ENCODE measurements at places on chromosomes 3 and 15. TPM values are rescaled to one million over a fixed set of nuclear protein-coding genes. Genes with fewer than 3 reads are reported as not detected.

DNA sequence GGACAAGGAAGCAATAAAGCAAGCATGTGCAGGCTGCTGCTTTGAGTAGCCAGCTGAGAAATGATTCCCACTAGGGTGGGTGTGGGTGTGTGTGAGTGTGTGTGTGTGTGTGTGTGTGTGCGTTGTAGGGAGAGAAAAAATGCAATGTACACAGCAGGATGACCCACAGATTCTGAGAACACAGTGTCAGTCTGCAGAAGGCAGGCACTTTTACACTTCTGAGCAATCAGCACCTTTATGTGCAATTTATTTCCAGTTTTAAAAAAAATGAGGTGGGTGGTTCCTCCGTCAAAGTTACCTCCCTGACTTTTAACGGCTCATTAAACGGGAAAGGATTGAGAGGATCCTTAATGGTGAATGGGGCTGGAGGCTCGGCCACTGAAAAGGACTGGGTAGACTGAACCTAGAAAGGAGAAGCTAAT is 38.5 kb upstream of the LIPC start:
- no peaks in the 10 kb centered on the region for H3K36me3 ChIP-seq
- no peak overlapping the region for H3K27ac ChIP-seq
- no peaks in the 10 kb centered on the region for H3K4me1 ChIP-seq

DNA sequence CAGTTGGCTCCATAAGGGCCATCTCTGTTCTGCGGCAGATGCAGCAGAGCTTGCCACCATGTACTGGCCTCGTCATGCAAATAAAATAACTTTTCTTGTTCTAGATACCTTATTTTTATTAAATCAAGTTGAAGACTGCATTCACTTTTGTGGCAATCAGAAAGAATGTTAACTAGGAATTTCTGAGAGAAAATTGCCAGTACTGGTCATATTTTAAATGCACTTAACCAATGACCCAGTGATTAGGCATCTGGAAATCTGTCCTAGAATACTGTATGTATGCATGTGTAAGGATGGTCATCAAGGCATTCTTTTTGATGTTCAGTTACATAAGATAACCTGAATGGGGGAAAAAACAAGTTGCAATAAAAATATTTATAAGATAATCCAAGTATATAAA is 34.2 kb upstream of the CSPG5 start:
- peak overlapping the region; percentile 51 for H3K27ac ChIP-seq
- H3K27me3 ChIP-seq = no peaks in the 10 kb centered on the region
- DNase-seq = no peak
- H3K36me3 ChIP-seq = no peaks in the 10 kb centered on the region
- no peak overlapping the region for H3K4me3 ChIP-seq

DNA sequence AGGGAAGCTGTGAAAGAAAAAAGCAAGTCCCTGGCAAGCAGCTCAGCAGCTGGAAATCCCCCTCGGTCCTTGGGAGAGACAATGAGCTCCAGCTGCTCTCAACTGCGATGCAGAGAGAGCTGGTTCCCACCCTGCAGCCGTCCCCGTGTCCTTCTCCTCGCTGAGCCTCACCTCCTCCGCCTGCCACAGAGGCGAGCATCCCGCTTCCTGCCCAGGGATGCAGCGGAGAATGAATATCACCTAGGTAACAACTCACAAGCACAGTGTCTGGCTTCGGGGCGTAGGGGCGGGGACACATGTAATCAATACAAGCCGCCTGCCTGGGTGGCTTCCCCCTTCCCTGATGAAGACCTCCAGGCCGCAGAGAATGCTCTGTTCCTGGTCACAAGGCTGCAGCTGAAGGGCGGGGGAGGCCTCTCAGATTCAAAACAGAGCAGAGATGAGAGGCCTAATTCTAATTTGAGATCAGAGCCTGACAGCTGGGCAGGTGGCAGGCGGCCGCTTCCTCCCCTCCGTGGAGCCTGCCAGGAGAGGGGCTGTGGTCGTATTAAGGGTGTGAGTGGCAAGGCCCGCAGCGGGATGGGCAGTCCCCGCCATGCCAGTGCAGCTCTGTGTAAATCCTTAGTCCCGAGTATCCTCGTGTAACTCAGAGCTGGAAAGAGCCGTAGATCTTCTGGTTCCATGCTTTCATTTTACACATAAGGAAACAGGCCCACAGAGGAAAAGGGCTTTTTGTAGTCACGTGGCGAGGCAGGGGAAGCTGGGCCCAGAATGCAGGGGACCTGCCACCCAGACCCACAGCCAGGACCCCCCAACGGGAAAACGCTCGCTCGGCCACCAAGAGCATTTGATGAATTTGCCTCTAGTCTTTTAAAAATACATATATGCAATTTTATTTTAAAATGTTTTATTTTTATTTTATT is 24.3 kb downstream of the ZDHHC19 start:
- H3K4me1 ChIP-seq = peaks cover 7% of the 10 kb centered on the region
- peak overlapping the region; percentile 20 for H3K4me3 ChIP-seq
- no peaks in the 10 kb centered on the region for H3K27me3 ChIP-seq
- H3K36me3 ChIP-seq = no peaks in the 10 kb centered on the region

DNA sequence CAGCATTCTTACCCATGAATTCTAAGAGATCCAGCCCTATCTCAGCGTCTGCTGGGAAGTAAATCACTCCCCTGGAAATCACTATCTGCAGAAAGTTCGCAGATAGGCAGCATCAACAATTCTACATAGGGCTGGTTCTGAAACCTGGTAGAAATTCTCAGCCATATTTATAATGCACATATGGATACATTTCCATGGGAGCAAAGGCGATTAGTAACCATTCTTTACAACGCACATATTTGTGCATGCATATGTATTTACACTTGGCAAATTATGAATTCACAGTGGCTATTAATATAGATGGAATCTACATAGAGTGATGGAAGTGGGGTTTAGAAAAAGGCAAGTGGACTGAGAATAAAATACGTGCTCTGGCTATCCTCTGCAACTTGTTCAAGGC is 128.0 kb upstream of the FOXB1 start:
- H3K36me3 ChIP-seq = no peaks in the 10 kb centered on the region
- peaks cover 24% of the 10 kb centered on the region for H3K27me3 ChIP-seq
- no peaks in the 10 kb centered on the region for H3K4me1 ChIP-seq
- no peak overlapping the region for H3K4me3 ChIP-seq

DNA sequence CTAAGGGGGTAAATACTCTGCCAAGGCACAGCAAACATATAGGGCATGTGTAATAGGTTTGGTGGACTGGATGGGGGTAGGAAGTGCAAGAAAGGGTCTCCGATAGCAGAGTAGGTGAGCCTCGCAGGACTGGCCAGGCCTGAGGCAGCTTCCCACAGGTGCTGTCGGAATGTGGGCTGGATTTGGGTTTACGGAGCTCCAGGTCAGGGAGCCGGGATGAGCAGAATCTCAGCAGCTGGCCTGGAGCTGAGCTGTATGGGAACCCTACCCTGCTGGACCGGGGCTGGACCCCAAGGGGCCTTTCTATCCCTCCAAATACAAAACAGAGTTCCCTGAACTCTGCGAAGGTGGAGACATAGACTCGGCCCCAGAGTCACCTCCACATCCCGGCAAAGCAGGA is 15.0 kb downstream of the KLF15 start:
- H3K4me3 ChIP-seq = no peak overlapping the region
- DNase-seq = no peak
- H3K27me3 ChIP-seq = no peaks in the 10 kb centered on the region
- H3K27ac ChIP-seq = peak overlapping the region; percentile 30
- no peaks in the 10 kb centered on the region for H3K36me3 ChIP-seq

- no peaks in the 10 kb centered on the region for H3K27me3 ChIP-seq
- DNase-seq = no peak
- H3K4me3 ChIP-seq = no peak overlapping the region
- peak overlapping the region; percentile 69 for H3K27ac ChIP-seq
- no peaks in the 10 kb centered on the region for H3K36me3 ChIP-seq
These were observed 222.7 kb downstream of the XXYLT1 start for GRCh38 chr3:195048059-195048905.

DNA sequence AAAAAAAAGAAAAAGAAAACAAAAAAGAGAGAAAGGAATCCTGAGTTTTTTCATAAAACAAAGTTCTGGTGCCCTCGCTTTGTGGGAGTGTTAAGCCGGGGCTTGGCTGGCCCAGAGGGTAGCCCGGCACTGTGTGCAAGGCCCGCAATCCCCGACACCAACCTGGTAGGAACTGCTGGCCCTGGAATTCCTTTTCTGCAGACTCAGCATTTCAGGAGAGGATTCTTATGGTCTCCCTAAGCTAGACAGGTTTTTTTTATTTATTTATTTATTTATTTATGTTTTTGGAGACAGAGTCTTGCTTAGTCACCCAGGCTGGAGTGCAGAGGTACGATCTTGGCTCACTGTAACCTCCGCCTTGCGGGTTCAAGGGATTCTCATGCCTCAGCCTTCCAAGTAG is 238.8 kb downstream of the PDCD6IP start:
- no peak for DNase-seq
- no peak overlapping the region for H3K4me3 ChIP-seq
- H3K27me3 ChIP-seq = no peaks in the 10 kb centered on the region
- no peaks in the 10 kb centered on the region for H3K4me1 ChIP-seq
- no peak overlapping the region for H3K27ac ChIP-seq

DNA sequence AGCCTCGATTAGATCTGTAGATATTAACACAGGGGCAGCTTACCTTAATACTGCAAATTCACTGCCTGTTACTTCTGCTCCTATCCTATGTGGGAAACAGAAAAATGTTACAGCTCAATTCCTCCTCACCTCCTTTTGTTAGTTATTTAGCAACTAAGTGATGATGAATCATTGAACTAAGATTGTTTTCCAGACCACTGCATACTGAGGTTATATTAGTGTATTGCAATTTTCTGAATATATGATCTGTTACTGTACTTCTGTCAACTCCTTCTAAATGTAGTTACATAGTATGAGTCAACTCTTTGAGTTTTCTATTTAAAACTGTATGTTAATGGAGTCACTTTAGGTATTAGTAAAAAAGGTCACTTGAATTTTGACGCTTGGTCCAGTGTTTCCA is 331.5 kb upstream of the SLCO3A1 start:
- H3K36me3 ChIP-seq = no peaks in the 10 kb centered on the region
- H3K4me1 ChIP-seq = no peaks in the 10 kb centered on the region
- H3K4me3 ChIP-seq = no peak overlapping the region
- DNase-seq = no peak

DNA sequence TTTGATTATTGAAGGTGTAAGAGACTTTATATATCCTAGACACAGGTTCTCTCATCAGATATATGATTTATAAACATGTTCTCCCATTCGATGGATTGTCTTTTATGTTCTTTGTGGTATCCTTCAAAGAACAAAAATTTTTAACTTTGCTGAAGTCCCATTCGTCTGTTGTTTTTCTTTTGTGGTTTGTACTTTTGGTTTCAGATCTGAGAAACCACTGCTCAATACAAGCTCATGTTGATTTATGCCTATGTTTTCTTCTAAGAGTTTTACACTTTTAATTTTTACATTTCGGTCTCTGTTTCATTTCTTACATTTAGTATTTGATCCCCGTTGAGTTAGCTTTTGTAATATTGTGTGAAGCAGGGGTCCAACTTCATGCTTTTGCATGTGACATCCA is 103.3 kb upstream of the SPRED1 start:
- no peaks in the 10 kb centered on the region for H3K27me3 ChIP-seq
- H3K4me3 ChIP-seq = no peak overlapping the region
- no peak for DNase-seq
- H3K36me3 ChIP-seq = no peaks in the 10 kb centered on the region
- no peaks in the 10 kb centered on the region for H3K4me1 ChIP-seq

- DNase-seq = no peak
- no peaks in the 10 kb centered on the region for H3K36me3 ChIP-seq
- no peak overlapping the region for H3K4me3 ChIP-seq
- H3K4me1 ChIP-seq = peaks cover 53% of the 10 kb centered on the region
- H3K27ac ChIP-seq = no peak overlapping the region
- no peaks in the 10 kb centered on the region for H3K27me3 ChIP-seq
These were observed 94.7 kb downstream of the TBL1XR1 start for GRCh38 chr3:177102553-177102952.

DNA sequence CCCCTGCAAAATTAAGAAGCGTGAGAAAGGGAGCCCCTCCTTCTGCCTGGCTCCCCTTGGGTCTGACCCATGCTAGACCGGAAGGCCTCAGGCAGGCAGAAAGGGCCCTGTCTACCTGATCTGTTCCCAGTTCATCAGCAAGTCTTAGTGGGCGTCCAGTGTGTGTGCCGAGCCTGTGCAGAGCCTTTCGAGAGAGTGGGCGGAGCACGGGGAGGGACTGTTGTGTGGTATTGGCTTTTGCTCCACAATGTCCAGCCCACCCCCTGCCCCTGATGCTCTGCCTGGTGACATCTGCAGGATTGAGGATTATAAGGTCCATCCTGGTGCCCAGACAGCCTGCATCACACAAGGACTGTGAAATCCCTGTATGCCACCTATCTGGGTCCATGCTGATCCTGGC is 82.9 kb downstream of the CHDH start:
- H3K27me3 ChIP-seq = no peaks in the 10 kb centered on the region
- no peaks in the 10 kb centered on the region for H3K36me3 ChIP-seq
- H3K27ac ChIP-seq = no peak overlapping the region
- no peak overlapping the region for H3K4me3 ChIP-seq

DNA sequence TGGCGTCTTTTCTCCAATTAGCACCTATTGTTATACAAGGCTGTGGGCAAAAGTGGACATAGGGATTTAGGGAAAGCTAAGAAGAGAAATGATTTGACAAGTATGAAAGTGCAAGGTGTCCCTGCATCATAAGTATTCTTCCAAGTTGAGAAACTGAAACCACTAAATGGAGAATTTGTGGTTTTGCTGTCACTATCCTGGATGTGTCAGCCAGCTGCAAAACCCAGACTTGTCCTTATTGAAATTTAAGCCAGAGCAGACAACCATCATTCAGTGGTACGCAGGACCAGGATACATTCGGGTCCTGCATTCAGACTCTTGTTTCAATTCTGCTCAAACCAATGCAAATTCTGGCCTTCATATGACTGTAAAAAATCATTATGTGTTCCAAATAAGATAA is 384.8 kb upstream of the TGFBR2 start:
- H3K27ac ChIP-seq = no peak overlapping the region
- H3K27me3 ChIP-seq = no peaks in the 10 kb centered on the region
- no peaks in the 10 kb centered on the region for H3K4me1 ChIP-seq
- no peak for DNase-seq

DNA sequence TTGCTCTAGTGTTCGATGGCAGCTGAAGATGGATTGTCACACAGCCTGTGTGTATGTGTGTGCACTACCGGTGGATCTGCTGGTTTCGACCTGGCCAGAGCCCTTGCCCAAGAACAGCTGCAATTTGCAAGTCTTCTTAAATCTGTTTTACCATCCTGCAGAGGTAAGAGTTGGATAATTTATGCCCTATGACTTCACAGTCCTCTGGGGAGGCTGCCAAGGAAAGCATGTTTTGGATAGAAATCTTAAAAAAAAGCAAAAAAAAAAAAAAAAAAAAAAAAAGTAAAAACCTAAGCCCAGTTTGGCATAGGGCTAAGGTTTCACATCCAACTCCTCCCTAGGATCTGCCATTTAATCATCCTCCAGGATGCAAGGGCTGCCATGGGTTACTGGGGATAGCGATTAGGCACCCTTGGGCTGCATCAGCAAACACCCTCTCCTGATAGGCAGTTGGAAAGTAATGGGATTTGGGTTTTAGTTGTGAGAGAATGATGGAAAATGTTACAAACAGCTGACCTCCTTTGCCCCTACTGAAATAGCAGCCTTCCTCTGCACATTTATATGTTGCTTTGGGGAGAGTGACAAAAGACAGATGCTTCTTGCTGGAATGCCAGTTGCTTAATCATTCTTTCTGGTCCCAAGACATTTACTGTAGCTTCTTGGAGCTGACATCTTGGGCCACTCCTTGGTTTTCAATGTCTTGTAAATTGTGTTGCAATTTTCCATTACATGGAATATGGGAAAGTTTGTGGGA is 35.4 kb downstream of the CD200R1L start:
- no peak overlapping the region for H3K4me3 ChIP-seq
- H3K27ac ChIP-seq = no peak overlapping the region
- H3K4me1 ChIP-seq = no peaks in the 10 kb centered on the region

Gene NR2E3
- not detected for polyA plus RNA-seq

Gene LEKR1
- polyA plus RNA-seq = 0.32 TPM

Gene SMAD6
- 3.0 TPM for polyA plus RNA-seq

Gene CAMP
- 0.09 TPM for polyA plus RNA-seq

Gene UBAP1L
- polyA plus RNA-seq = 0.90 TPM

Gene C3orf52
- 1.9 TPM for polyA plus RNA-seq

Gene CSPG4
- polyA plus RNA-seq = 10.6 TPM

Measured in psoas muscle (tissue), 8 donors.